ENCODE measurements at places on chromosomes 2 and 18.

GRCh38 chr2:45307147-45307546 is 297.9 kb upstream of the SIX2 start:
- DNase-seq = no peak

GRCh38 chr2:41379496-41380221 is 668.2 kb upstream of the PKDCC start:
- no peak for DNase-seq

GRCh38 chr18:48986851-48987761 is 36.3 kb upstream of the SMAD7 start:
- DNase-seq = no peak

GRCh38 chr2:6955511-6956136 is 38.4 kb downstream of the RNF144A start:
- DNase-seq = no peak

DNA sequence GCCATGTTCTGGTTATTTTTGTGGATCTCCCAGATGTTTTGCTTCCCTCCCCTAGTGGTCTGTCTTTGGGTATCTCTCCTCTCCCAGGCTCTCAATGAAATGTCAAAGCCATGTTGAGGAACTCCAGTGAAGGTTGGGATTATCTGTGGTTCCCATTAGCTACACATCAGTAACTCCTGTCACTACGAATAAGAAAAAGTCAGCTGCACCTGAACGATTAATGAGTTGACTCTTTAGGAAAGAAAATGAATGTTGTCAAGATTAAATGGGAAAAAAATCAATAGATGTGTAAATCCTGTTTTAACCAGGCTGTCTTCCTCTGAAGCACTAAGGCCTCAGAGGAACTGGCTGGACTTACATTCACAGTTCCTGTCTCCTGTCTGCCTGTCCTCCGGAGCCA is 94.0 kb upstream of the DAPL1 start:
- DNase-seq = no peak

- DNase-seq = no peak
Measured at GRCh38 chr18:8493141-8493540, 116.1 kb upstream of the RAB12 start.

GRCh38 chr2:117833911-117834310 is 19.4 kb downstream of the DDX18 start:
- no peak for DNase-seq

DNA sequence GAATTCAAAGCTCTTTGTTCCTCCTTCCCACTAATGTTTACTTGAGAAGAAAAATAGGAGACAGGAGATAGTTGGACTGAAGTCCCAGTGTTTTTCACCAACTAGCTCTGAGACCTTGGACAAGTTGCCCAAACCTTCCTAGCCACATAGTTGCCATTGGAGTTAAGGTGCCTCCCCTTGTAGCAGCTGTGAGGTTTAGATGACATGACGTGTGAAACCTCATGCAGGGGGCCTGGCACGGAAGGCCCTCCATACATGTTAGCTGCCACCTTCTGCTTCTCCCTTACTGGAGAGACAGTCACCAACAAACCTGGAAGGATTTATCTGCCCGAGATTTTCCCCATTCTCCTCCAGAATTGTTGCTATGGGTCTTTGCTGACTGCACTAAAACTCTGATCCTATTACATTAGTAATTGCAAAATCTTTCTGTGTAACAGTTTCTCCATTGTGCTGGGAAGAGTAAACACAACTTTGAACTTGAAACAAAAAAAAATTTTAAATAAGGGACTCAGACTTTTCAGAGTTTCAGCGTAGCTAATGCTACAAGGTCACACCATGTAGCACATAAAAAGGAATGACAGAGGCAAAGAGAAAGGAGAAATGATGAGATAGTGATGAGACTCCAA is 23.8 kb upstream of the CABYR start:
- DNase-seq = no peak

GRCh38 chr2:27810455-27810854 is 38.9 kb downstream of the MRPL33 start:
- DNase-seq = no peak

GRCh38 chr2:16266571-16266970 is 326.2 kb downstream of the MYCN start:
- no peak for DNase-seq

DNA sequence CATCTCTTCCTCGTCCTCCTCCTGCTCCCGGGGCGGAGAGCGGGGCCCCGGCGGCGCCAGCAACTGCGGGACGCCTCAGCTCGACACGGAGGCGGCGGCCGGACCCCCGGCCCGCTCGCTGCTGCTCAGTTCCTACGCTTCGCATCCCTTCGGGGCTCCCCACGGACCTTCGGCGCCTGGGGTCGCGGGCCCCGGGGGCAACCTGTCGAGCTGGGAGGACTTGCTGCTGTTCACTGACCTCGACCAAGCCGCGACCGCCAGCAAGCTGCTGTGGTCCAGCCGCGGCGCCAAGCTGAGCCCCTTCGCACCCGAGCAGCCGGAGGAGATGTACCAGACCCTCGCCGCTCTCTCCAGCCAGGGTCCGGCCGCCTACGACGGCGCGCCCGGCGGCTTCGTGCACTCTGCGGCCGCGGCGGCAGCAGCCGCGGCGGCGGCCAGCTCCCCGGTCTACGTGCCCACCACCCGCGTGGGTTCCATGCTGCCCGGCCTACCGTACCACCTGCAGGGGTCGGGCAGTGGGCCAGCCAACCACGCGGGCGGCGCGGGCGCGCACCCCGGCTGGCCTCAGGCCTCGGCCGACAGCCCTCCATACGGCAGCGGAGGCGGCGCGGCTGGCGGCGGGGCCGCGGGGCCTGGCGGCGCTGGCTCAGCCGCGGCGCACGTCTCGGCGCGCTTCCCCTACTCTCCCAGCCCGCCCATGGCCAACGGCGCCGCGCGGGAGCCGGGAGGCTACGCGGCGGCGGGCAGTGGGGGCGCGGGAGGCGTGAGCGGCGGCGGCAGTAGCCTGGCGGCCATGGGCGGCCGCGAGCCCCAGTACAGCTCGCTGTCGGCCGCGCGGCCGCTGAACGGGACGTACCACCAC is 2.1 kb downstream of the GATA6 start:
- no peak for DNase-seq

DNA sequence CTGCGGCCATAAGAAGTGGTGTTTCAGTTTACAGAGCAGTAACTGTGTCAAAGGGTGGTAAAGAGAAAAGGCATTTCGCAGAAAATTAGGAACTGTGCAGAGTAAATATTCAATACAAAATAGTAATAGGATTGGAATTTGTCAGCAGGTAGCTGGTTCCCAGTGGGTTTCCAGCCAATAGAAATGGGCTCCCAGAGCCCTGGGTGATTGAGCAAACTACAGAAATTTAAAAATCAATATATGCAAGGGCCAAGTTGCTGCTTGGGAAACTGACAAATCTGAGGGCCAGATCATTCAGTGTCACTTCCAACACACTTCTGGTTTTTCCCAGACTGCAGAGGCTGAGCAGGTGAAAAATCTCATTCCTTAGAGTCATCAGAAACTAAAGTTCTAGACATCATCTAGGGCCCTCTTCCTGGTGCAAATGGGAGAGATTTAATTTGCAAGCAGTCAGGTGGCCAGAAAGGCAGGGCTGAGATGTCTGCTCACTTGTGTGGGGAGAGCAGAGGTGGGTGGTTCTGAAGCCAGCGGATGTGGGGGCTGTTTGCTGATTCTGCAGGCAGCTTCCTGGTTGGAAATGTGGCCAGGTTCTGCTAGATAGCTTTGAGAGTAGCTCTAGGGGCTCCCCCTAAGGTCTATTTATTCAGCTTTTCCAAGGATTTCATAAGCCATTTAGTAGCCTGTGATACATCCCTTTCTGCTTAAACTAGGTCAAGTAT is 182.4 kb downstream of the NCK2 start:
- DNase-seq = no peak

- DNase-seq = no peak
Measured at GRCh38 chr2:191115391-191115790, 35.4 kb downstream of the STAT4 start.

DNA sequence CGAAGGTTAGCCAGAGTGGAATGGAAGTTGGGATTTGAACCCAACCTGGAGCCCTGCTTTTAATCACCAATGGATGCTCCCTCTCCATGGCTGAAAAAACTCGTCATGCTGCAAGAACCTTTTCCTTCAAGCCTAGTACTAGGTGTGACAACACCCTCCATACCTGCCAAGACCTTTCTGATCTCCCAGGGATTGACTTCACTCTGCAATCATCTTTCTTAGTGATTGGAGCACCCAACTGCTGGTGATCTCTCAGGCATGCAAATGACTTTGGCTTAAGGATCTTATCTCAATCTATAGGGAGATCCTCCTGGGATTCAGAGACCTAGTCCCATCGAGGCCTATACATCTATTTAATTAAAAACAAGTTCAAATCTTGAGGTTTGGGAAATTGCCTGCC is 23.5 kb upstream of the ITGB6 start:
- DNase-seq = no peak

- DNase-seq = no peak
Measured at GRCh38 chr18:23493654-23494053, 9.7 kb upstream of the RMC1 start.

GRCh38 chr2:168874368-168875054 is 15.7 kb downstream of the SPC25 start:
- DNase-seq = no peak

DNA sequence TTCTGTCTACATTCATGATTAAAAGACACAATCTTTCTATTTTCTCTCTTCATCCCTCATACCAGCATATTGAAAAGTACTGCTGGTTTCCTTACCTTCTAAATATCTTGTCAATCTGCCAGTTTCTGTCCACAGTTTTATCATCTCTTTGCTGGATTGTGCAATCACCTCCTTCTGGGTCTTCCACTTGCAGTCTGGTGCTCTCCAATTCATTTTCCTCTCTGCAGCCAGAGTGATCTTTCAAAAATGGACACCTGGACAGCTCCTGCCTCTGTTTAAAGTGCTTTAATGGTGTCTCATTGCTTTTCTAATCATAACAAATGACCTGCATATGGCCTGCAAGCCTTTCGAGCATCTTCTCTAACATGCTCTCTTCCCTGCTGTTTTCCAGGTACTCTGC is 94.0 kb downstream of the C1QL2 start:
- DNase-seq = no peak

DNA sequence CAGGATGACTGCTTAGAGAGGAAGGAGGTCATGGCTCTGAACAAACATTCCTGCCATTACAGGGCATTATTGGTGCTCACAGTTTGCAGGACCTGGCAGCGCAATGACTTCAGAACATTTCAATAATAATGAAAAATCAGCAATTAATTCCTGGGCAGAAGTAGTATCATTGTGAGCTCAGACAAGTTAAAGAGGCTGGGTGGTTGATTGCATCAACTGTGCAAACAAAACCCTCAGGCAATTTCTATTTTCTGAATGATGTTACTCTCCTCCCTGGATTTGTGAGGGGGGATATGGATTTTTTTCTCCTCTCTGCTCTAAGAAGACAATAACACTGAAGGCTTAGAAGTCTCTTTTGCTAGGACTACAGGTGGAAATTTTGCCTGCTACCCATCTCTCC is 168.1 kb upstream of the TACR1 start:
- DNase-seq = no peak

- no peak for DNase-seq
Measured at GRCh38 chr2:50333529-50334228, 698.3 kb downstream of the NRXN1 start.

DNA sequence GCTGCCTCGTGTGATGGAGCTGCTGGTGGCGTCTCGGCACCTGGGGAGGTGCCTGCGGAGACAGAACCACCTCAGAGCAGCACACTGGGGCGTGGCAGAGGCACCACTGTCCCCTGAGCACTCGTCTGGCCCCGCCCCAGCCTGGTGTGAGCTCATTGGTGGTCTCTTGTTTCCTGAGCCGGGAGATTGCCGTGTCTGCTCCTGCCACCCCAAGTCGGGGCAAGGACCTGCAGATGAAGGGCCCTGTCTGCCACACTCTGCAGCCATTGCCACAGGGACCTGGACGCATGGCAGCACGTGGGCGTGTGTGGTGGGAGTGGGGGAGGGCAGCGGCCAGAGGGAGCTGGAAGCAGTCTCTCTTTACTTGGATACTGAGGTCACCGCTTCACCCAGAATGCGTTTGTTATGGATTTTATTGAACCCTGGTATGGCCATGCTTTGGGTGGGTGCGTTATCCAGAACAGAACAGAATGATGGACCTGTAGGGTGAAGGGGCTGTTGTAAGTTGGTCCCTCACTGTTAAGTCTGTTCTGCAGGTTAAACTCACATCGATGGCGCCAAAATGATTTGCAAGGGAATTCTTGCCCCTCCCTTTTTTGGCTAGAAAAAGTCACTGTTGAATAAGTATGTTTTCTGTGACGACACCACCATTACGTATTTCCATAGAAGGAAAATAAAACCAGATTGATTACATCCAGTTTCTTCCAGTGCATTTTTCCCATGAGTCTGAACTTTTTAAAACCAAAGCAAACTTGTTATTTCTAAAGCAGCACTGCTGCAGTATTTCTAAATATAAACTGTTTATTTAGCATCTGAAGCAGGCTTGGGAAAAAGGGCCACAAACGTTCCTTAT is 92.0 kb downstream of the USP40 start:
- DNase-seq = no peak

GRCh38 chr18:36295880-36296301 is 1.6 kb upstream of the FHOD3 start:
- no peak for DNase-seq

DNA sequence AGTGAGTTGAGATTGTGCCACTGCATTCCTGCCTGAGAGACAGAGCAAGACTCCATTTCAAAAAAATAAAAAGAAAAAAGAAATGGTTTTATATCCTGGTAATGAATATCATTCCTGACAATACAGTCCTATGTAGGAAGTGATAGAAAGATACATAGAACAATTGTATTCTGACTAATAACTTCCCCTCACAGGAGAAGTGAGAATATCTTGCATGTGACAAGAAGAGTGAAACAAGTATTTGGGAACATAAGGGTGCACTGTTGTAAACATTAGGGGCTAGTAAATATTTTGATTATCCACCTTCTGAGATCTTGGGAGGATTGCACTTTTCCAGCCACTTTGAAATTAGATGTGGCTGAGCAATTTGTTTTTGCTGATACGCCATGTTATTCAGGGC is 40.7 kb downstream of the KLHL14 start:
- DNase-seq = no peak

DNA sequence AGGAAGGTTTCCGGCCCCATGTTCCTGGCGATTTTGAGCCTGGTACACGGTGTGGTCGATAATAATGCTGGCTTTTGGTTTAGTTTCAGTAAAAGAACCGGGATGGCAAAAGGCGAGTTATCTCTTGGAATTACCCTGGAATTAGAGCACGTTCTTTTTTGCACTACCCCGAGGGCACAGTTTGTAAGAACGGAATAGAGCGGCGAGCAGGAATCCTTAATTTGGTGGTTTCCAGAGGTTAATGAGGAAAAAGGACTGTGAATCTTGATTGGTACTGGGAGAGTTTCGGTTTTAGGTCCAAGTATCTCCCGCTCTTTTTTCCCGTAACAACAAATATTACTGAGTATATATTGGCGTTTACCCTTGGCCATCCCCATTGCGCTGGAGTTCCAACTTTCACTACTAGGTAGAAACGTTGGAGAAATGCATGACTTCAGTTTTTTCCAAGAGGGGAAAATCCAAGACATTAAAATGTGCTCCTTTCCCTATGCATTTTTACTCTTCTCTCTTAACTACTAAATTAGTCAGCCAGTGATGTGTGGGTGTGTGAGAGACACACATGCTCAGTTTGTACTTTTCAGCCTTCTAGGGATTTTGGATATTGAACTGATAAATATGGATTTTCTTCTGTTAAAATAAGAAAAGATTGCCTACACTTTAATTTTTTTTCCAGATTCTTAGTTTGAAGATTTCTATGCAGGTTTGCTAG is 160.8 kb downstream of the AGPS start:
- peak; percentile 9 for DNase-seq

Measured in AG10803 (cell line).